Stomach (tissue), 19 donors: ENCODE measurements at places on chromosomes 16 and 17. TPM values are rescaled to one million over a fixed set of nuclear protein-coding genes. Genes with fewer than 3 reads are reported as not detected.

- H3K4me3 ChIP-seq: peak overlapping the region; percentile 23
- H3K27ac ChIP-seq: peak overlapping the region; percentile 84
- H3K27me3 ChIP-seq: no peaks in the 10 kb centered on the region
- no peak for DNase-seq
- H3K36me3 ChIP-seq: no peaks in the 10 kb centered on the region
Measured at GRCh38 chr17:969811-970355, 9.7 kb downstream of the NXN start.

GRCh38 chr17:31248986-31249834, 47.8 kb downstream of the OMG start:
- H3K36me3 ChIP-seq: peaks cover 40% of the 10 kb centered on the region
- DNase-seq: no peak
- no peak overlapping the region for H3K27ac ChIP-seq
- H3K4me3 ChIP-seq: no peak overlapping the region
- no peaks in the 10 kb centered on the region for H3K27me3 ChIP-seq
- H3K4me1 ChIP-seq: no peaks in the 10 kb centered on the region

GRCh38 chr16:69195369-69196029, 8.5 kb downstream of the SNTB2 start:
- H3K4me1 ChIP-seq: peaks cover 79% of the 10 kb centered on the region
- H3K27ac ChIP-seq: no peak overlapping the region
- no peak overlapping the region for H3K4me3 ChIP-seq
- no peaks in the 10 kb centered on the region for H3K36me3 ChIP-seq
- no peaks in the 10 kb centered on the region for H3K27me3 ChIP-seq
- DNase-seq: no peak

GRCh38 chr16:27689711-27690110, 139.8 kb downstream of the KATNIP start:
- H3K27ac ChIP-seq: no peak overlapping the region
- H3K4me3 ChIP-seq: no peak overlapping the region
- no peak for DNase-seq
- H3K27me3 ChIP-seq: no peaks in the 10 kb centered on the region
- peaks cover 8% of the 10 kb centered on the region for H3K36me3 ChIP-seq

DNA sequence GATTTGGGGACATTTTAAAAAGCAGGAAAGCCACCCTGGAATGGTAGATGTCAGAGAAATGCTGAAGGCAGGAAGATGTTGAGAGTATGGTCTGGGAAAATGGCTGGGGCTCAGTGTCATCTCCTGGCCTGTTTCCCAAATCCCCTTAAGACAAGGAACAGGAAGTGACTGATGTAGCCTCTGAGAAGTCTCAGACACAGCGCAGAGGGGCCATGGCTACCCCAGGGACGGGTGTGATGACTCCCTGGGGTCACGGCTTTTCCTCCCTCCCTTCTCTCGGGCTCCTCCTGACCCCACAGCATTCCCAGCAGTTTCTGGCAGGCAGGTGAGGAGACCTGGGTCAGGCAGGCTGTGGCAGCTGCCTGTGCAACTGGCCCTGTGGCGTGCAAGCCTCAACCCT, 45.4 kb downstream of the RAP1GAP2 start:
- H3K27ac ChIP-seq: no peak overlapping the region
- DNase-seq: peak; percentile 32
- no peak overlapping the region for H3K4me3 ChIP-seq
- no peaks in the 10 kb centered on the region for H3K27me3 ChIP-seq

MYL11 gene
- total RNA-seq: not detected

PLXDC1 gene
- 77.2 TPM for total RNA-seq

LIMD2 gene
- 4.9 TPM for total RNA-seq
